ENCODE measurements at places on chromosomes 3 and 15. TPM values are rescaled to one million over a fixed set of nuclear protein-coding genes. Genes with fewer than 3 reads are reported as not detected.
A peak's percentile ranks its signal among the peaks of the same experiment; 100 is the strongest.

DNA sequence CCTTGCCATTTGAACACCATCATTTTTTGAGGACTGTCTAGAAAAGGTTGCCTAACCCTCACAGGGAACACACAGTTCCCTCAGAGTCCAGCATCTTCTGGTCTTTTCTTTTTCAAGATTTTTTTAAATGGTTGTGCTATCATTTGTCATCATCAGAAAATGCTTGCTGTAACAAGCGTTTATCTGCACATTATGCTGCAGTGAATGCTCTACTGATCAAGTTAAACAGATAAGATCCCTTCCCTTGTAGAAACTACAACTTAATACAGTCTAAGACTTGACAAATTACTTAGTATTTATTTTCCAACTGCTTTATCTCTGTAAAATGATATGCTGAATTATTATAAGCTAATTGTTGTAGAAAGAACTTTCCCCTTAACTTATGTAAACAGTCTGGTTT is 11.9 kb upstream of the ALPK3 start:
- no peak for DNase-seq
- no peak overlapping the region for H3K4me3 ChIP-seq
- peaks cover 37% of the 10 kb centered on the region for H3K36me3 ChIP-seq

Gene SLC25A36
- total RNA-seq, result 46.0 TPM

- H3K4me3 ChIP-seq, result no peak overlapping the region
- H3K36me3 ChIP-seq, result peaks cover 7% of the 10 kb centered on the region
- peak; percentile 63 for DNase-seq
- H3K27ac ChIP-seq, result peak overlapping the region; percentile 22
Observed at GRCh38 chr15:29050870-29051269, 165.1 kb downstream of the APBA2 start.

Gene CKMT1A
- total RNA-seq, result not detected

Gene LRRC31
- total RNA-seq, result not detected

DNA sequence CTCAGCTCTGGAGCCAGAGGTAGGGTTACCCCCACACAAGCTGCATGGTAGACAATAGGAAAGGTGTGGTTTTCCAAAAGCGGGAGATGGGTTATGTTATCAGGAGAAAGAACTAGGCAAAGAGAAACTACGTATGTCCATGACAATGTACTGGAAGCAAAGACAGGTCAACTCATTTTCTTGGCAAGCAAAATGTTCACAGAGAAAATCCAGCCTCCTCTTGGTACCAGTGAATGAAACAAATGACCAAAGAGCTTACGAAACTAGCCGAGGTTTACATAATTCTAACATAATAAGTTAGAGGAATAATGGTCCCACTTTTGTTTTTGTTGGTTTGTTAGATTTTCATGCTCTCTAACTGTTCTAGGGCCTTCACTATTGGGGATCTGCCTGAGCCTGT is 338.1 kb upstream of the TGFBR2 start:
- H3K4me3 ChIP-seq, result no peak overlapping the region
- DNase-seq, result no peak
- H3K27me3 ChIP-seq, result no peaks in the 10 kb centered on the region
- H3K36me3 ChIP-seq, result peaks cover 7% of the 10 kb centered on the region
- no peak overlapping the region for H3K27ac ChIP-seq
